ENCODE measurements at places on chromosomes 1 and 21. TPM values are rescaled to one million over a fixed set of nuclear protein-coding genes. Genes with fewer than 3 reads are reported as not detected.

The LIN28A gene
- total RNA-seq, result not detected

The BMP8B gene
- 0.44 TPM for total RNA-seq

The PTPN7 gene
- 1.9 TPM for total RNA-seq

The DTL gene
- 0.71 TPM for total RNA-seq

The PLEKHN1 gene
- total RNA-seq, result 0.50 TPM

The KIF14 gene
- total RNA-seq, result 0.05 TPM

The ZFP69B gene
- 1.1 TPM for total RNA-seq

The NUDT17 gene
- 3.7 TPM for total RNA-seq

The SPRR2A gene
- total RNA-seq, result not detected

The TMEM50A gene
- 105 TPM for total RNA-seq

The NBPF10 gene
- 1.2 TPM for total RNA-seq

The LCE1C gene
- not detected for total RNA-seq

The PLA2G4A gene
- 7.8 TPM for total RNA-seq

The THEM5 gene
- total RNA-seq, result not detected

The AMY2A gene
- not detected for total RNA-seq

The NR1I3 gene
- total RNA-seq, result not detected

The SPRR2F gene
- total RNA-seq, result not detected

The CA6 gene
- total RNA-seq, result not detected

The TMEM82 gene
- not detected for total RNA-seq

The SYT14 gene
- total RNA-seq, result not detected

The AKR7A3 gene
- not detected for total RNA-seq

The MROH7 gene
- 4.5 TPM for total RNA-seq

The GUCA2B gene
- total RNA-seq, result not detected

The ZBTB8A gene
- 4.7 TPM for total RNA-seq

The S100A2 gene
- 0.84 TPM for total RNA-seq

The SLFNL1 gene
- total RNA-seq, result 0.21 TPM

The ANGPTL3 gene
- not detected for total RNA-seq

The MAP3K7CL gene
- 2.3 TPM for total RNA-seq

The FOXD2 gene
- 0.06 TPM for total RNA-seq

The MTARC1 gene
- total RNA-seq, result 50.6 TPM

The CAMK1G gene
- total RNA-seq, result not detected

The SERTAD4 gene
- 5.2 TPM for total RNA-seq

The TMOD4 gene
- total RNA-seq, result not detected

The AGMAT gene
- not detected for total RNA-seq

The PCNX2 gene
- total RNA-seq, result 4.2 TPM

The FMO2 gene
- total RNA-seq, result 64.3 TPM

The COL6A1 gene
- total RNA-seq, result 247 TPM

The TTC39A gene
- 14.8 TPM for total RNA-seq

The CXADR gene
- 14.5 TPM for total RNA-seq

The KRTAP12-2 gene
- total RNA-seq, result not detected

The DCDC2B gene
- not detected for total RNA-seq

The KIAA1614 gene
- total RNA-seq, result 8.2 TPM

The WNT3A gene
- total RNA-seq, result not detected

The XKR8 gene
- 5.7 TPM for total RNA-seq

The CRYBG2 gene
- not detected for total RNA-seq

The PPIAL4G gene
- not detected for total RNA-seq

The PPFIA4 gene
- 16.3 TPM for total RNA-seq

The LUZP1 gene
- 55.7 TPM for total RNA-seq

The FDPS gene
- total RNA-seq, result 128 TPM

The TSPAN1 gene
- total RNA-seq, result 1.6 TPM

The SIPA1L2 gene
- total RNA-seq, result 57.1 TPM

The PADI4 gene
- 0.38 TPM for total RNA-seq

The TRIM46 gene
- 0.21 TPM for total RNA-seq

The RAP1GAP gene
- total RNA-seq, result 10.5 TPM
